ENCODE measurements at places on chromosomes 4 and X.

- DNase-seq, result no peak
Observed at GRCh38 chr4:96390404-96390803, 550.5 kb downstream of the PDHA2 start.

- no peak for DNase-seq
Observed at GRCh38 chrX:150446151-150446550, 83.0 kb downstream of the MAMLD1 start.

DNA sequence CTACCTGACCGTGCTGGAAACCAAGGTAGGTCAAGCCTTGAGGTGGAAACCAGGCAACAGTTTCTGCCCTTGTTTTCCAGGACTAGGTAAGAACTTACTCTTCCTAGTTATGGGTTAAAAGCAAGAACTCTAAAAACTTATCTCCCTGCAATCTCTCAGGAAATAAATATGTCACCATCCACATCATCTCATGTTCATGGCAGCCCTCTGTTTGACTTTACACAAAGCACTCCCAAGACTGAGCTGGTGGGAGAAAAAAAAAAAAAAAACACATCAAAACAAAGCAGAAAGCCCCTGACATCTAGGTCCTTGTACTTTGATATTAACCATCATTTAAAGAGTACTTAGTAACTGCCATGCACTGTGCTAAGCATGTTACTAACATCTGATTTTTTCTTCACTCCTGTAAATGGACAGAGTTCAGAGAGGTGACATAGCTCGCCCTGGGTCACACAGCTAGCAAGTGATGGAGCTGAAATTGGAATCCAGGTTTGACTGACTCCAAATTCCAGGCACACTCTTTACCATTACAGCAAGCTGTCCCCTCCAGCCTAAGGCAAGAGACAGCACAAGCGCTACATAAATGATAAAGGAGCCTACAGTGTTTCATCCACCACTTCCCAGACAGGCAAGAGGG, 102.8 kb upstream of the NOCT start:
- DNase-seq, result no peak

GRCh38 chr4:24973747-24974601, 56.8 kb downstream of the LGI2 start:
- no peak for DNase-seq

GRCh38 chr4:123452616-123453015, 56.0 kb downstream of the SPRY1 start:
- no peak for DNase-seq

DNA sequence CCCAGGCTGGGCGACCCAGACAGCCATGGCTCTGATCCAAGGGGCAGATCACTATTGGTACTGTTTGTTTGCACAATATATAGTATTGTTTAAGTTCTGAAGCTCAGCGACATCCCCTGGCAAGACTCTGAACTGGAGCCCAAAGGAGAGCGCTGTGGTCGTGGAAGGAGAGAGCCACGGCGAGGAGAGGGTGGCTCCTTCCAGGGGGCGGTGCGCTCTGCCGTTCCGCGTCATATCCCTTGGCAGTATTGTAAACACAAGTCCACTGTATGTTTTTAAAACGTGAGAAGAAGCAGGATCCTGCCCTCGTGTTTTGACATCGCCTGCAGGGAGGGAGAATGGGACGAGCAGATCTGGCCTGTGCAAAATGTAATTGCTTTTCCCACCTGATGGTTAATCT, 185.5 kb downstream of the RAB28 start:
- no peak for DNase-seq

- DNase-seq, result no peak
Observed at GRCh38 chrX:22800360-22800759, 199.4 kb upstream of the DDX53 start.

DNA sequence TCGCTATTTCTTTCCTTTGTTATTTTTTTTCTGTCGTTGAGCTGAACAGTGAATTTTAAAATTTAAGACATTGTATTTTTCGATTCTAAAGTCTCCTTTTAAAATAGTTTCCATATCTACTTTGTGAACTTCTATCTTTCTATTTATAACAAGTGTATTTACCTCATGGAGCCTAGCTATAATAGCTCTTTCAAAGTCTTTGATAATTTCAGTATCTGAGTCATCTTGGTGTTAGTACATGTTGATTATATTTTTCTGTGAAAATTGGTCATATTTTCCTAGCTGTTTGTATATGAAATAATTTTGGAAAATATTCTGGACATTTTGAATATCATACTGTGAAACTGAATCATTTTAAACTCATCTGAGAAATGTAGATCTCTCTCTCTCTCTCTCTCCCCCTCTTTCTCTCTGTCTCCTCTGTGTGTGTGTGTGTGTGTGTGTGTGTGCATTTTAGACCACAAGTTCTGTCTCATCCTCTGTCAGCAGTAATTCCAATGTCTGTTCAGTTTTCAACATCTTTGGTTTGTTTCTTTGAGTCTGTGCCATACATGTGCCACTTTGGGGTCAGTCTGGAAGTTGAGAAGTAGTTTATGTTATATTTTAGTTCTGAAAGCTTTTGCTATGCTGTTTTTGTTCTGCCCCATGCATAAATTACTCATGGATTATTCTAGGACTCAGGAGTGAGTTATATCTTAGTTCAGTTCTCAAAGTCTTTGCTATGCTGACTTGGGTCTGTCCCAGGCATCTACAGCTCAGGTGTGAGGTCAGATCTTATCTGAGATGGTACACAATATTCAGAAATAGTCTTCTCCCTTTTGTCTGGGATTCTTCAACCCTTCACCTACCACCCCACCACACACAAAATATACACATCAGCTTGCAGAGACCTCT, 366.4 kb upstream of the CASK start:
- no peak for DNase-seq

DNA sequence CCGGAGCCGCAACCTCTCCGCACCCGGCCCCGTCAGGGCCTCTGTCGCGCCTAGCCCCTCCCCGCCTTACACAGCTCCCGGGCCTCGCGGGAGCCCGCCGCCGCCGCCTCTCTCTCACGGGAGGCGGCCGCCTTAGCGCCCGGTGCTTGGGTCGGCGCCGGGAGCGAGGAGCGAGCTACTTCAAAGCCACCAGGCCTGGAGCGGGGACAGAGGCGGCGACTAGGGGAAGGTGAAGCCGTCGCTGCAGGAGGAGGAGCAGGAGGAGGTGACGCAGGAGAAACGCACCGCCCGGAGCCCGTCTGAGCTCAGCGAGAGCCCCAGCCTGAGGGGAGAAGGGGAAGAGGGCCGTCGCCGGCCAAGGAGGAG, 250 bp downstream of the USP9X start:
- DNase-seq, result peak; percentile 34

- no peak for DNase-seq
Observed at GRCh38 chrX:75781611-75782010, 3.4 kb downstream of the MAGEE2 start.

DNA sequence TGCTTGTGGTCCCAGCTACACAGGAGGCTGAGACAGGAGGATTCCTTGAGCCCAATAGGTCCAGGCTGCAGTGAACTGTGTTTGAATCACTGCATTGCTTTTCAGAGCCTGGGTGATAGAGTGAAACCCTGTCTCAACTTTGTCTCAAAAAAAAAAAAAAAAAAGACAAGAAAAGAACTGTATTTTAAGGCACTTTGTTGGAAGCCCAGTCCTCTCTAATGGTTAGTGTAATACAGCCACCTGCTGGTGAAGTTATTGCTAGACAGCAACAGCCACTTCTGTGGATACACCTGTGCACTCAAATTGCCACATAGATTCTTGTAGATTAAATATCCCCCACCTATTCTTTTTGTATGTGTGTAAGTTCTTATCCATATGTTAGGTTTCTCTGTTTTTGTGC, 10.1 kb upstream of the FGG start:
- no peak for DNase-seq

DNA sequence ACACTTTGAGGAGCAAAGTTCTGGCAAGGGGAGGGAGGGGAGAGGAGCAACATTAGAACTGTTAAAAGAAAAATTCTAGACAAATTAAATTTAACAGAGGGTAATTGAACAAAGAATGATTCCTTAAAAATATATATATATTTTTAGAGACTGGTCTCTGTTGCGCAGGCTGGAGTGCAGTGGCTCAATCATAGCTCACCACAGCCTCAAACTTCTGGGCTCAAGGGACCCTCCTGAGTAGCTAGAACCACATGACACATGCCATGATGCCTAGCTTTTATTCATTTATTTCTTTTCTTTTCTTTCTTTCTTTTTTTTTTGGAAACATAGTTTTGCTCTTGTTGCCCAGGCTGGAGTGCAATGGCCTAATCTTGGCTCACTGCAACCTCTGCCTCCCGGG, 19.1 kb upstream of the SPINK2 start:
- no peak for DNase-seq

GRCh38 chr4:63728480-63729177, 680.6 kb downstream of the TECRL start:
- DNase-seq, result no peak

DNA sequence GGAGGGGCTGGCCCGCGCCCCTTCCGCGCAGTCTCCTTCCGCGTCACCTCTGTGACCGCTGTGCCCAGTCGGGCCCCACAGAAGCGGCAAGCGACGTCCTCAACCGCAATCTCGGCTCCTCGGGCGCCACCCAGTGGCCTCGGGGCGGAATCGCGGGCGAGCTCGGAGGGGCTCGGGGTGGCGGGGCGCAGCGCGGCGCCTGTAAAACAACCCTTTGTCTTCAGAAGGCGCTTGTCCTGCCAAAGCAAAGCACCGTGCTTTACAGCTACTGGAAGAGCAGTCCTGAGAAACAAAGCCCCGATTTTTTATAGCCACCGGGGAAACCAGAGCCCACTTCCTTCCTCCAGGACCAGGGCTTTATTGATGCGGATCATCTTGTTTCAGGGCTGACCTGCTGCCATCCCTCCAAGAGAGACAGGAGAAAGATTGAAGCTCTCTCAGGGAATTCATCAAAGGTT, 37.3 kb upstream of the CDKN2AIP start:
- peak; percentile 85 for DNase-seq

GRCh38 chr4:142743121-142743825, 102.8 kb downstream of the INPP4B start:
- no peak for DNase-seq

- no peak for DNase-seq
Observed at GRCh38 chr4:93030670-93031069, 726.9 kb downstream of the GRID2 start.

DNA sequence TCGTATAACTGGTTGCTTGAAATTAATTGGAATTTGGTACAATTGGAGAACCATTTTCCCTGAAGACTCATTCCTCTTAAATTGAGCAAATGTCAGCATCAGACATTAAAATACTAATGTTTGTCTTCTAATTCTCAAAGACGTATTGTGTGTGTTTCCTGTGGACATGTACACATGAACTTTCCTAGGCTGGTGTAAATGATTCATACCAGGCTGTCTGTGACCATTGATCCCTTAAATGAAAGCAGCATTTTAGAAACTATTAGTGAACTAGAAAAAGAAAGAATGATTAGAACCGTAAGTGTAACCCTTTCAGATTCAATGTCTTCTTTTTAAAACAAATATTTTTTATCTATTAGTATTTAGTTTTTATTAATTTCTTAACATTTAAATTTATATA, 332.9 kb downstream of the PPP3CA start:
- DNase-seq, result no peak

- no peak for DNase-seq
Observed at GRCh38 chr4:141576585-141577110, 59.7 kb upstream of the IL15 start.

DNA sequence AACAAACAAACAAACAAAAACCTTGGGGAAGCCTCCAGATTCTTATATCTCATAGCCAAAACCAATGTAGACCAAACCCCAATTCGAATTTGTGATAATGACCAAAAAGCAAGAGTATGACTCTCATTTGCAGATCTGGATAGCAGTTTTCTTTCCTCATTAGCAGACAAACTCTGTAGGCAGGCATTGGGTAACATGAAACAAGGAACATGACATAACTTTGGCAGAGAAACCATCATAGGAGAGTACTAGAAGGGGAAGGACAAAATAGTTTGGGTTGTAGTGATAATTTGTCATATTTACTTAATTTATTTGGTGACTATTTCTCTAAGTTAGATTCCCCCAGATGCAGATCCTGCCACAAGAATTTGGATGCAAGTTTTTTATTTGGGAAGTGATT, 187.8 kb downstream of the MID1IP1 start:
- DNase-seq, result no peak

DNA sequence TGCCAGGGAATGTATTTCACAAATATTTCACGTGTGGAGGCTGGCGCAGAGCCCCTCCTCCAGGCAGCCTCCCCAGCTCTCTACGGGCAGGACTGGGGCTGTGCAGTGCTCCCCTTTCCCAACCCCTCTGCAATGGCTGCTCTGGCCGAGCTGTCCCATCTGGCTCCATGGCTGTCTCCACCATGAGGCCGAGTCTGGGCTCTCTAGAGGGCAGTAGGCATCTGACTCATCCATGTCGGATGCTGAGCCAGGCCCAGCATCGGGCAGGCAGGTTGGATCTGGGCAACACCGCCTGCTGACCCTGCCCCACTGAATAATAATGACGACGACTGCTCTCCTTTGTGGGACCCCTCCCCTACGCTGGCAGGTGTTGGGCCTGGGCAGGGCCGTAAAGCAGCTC, 11.0 kb upstream of the SH3TC1 start:
- no peak for DNase-seq
